ENCODE measurements at places on chromosomes 1 and 21. TPM values are rescaled to one million over a fixed set of nuclear protein-coding genes. Genes with fewer than 3 reads are reported as not detected.

- no peak for DNase-seq
These were observed 6.1 kb downstream of the CEPT1 start for GRCh38 chr1:111145963-111146768.

GRCh38 chr1:230074762-230075161, 7.7 kb downstream of the GALNT2 start:
- DNase-seq: no peak

GRCh38 chr1:113511269-113511668, 121.0 kb downstream of the MAGI3 start:
- no peak for DNase-seq

- DNase-seq: no peak
These were observed 530.8 kb upstream of the BEND5 start for GRCh38 chr1:49307457-49307856.

- no peak for DNase-seq
These were observed 9.1 kb upstream of the IRF2BP2 start for GRCh38 chr1:234619071-234619480.

- no peak for DNase-seq
These were observed 6.4 kb downstream of the DMRTA2 start for GRCh38 chr1:50416553-50417453.

- no peak for DNase-seq
These were observed 75.6 kb downstream of the SYT6 start for GRCh38 chr1:114078116-114078515.

DNA sequence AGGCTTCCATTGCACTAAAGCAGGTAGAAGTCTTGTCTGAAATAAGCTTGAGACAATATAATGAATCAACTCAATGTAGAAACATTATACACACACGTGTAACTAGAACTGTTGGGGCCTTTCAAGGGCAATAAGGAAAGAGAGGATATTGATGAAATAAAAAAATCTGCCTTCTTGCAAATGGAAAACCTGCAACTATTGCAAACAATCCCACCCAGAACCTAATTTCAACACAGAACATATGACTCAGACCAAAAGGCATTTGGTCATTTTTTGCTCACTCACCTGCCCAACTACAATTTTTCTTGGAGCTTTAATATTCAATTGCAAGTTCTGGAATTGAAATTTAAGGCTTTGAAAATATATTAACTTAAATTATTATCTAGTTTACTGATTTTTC, 900.1 kb downstream of the TTLL7 start:
- DNase-seq: no peak

- no peak for DNase-seq
These were observed 179.5 kb downstream of the LRRC7 start for GRCh38 chr1:69747207-69747606.

- DNase-seq: no peak
These were observed 618 bp downstream of the TRAPPC10 start for GRCh38 chr21:44012474-44013379.

GRCh38 chr1:59355361-59355760, 58.5 kb downstream of the FGGY start:
- DNase-seq: no peak

- no peak for DNase-seq
These were observed 43.6 kb downstream of the DMRTB1 start for GRCh38 chr1:53502641-53503432.

- DNase-seq: no peak
These were observed 2.9 kb downstream of the SELENON start for GRCh38 chr1:25802915-25803314.

DNA sequence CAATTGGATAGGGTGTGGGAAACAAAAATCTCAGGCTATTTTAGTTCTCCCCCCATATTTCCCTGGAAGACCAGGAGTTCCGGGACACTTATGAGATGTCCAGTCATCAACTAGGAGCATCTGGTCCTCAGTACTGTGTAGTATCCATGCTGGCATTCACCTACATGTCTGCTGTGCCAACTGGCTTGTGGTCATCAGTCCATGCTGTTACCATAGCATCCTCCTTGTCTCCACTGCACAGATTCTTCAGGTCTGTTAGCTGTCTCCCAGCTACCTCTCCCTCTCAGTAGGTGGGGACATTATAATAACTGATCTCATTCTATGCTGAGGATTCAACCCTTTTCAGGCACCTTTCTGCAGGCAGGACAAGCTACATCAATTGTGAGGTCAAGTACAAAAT, 302.9 kb downstream of the BARHL2 start:
- no peak for DNase-seq

DNA sequence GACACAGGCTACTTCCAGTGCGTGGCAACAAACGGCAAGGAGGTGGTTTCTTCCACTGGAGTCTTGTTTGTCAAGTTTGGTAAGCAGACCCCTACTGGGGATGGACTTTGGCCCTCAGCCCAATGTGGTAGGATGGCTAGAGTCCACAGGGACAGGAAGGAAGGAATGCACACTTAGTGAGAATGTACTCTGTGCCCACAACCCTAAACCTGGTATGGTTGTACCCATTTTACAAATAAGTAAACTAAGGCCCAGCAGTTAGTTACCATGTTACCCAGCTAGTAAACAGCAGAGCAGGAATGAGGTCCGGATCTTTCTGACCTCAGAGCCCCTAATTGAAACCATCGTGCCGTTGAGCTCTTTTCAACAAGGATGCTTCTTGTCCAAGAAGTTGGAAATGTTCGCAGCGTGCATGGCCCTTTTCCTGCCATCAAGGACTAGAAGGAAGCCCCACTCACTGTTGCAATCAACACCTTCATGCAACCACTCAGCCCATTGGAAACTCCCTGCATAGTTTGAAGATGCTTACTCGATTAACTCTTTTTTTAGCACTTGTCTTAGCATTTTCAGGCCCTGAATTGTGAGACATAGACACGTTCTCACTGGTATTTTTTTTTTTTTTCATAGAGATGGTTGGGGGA, 153.4 kb upstream of the UBE2U start:
- DNase-seq: no peak

GRCh38 chr1:88061492-88062177, 622.4 kb upstream of the PKN2 start:
- DNase-seq: no peak

- DNase-seq: no peak
These were observed 76.6 kb upstream of the PRDX6 start for GRCh38 chr1:173400387-173400995.

DNA sequence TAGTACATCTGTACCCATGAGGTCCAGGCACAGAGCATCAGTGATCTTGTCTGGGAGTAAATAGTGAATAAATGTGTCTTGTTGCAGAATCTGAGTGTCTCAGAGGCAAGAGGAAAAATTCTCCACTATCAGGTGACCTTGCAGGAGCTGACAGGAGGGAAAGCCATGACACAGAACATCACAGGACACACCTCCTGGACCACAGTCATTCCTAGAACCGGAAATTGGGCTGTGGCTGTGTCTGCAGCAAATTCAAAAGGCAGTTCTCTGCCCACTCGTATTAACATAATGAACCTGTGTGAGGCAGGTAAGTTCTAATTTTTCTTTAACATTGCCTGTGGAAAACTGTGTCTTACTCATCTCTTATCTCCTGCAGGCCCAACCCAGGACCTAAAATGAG, 43.1 kb downstream of the IL12RB2 start:
- no peak for DNase-seq

- DNase-seq: no peak
These were observed 24.2 kb downstream of the PBX1 start for GRCh38 chr1:164583196-164583595.

GRCh38 chr1:11847667-11848372, at the start of gene NPPA:
TSS of gene NPPA (minus strand) at chr1:11847783. CDS start at chr1:11847684, 99 bp downstream.
- DNase-seq: no peak

- no peak for DNase-seq
These were observed 6.9 kb upstream of the BCL9 start for GRCh38 chr1:147534386-147534785.

DNA sequence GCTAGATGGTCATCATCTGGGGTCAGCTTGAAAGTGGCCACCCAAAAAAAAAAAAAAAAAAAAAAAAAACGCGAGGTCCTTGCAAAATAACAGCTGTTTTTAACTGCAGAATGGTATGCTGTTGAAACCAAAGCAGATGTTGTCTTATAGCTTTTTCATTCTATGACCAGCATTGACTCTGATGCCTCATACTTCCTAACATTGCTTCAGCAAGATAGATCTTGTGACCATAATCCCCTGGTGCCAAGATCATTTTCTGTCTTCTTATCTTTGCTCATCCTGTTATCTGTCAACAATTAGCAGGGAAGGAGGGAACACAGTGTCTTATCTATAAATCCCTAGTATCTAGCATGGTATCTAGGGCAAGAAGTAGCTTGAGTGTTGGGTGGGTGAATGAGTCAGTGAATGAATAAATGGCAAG, 181.5 kb downstream of the PLPP3 start:
- DNase-seq: no peak

- DNase-seq: no peak
These were observed 3.2 kb upstream of the LIX1L start for GRCh38 chr1:145961109-145961424.

Gene TRIM63
- not detected for total RNA-seq

Gene RHCE
- total RNA-seq: not detected

Gene GUCA2B
- total RNA-seq: not detected

Gene YBX1
- total RNA-seq: 397 TPM

Gene AK2
- 118 TPM for total RNA-seq

Gene HAO2
- not detected for total RNA-seq

Gene KCNJ15
- total RNA-seq: 12.3 TPM

Gene OR2T29
- not detected for total RNA-seq

Gene DNAH14
- 5.6 TPM for total RNA-seq

Gene OR10J1
- not detected for total RNA-seq
